ENCODE measurements at places on chromosomes 2 and 18.

GRCh38 chr18:24173997-24174396 lies 35.1 kb downstream of the CABYR start:
- DNase-seq: no peak

DNA sequence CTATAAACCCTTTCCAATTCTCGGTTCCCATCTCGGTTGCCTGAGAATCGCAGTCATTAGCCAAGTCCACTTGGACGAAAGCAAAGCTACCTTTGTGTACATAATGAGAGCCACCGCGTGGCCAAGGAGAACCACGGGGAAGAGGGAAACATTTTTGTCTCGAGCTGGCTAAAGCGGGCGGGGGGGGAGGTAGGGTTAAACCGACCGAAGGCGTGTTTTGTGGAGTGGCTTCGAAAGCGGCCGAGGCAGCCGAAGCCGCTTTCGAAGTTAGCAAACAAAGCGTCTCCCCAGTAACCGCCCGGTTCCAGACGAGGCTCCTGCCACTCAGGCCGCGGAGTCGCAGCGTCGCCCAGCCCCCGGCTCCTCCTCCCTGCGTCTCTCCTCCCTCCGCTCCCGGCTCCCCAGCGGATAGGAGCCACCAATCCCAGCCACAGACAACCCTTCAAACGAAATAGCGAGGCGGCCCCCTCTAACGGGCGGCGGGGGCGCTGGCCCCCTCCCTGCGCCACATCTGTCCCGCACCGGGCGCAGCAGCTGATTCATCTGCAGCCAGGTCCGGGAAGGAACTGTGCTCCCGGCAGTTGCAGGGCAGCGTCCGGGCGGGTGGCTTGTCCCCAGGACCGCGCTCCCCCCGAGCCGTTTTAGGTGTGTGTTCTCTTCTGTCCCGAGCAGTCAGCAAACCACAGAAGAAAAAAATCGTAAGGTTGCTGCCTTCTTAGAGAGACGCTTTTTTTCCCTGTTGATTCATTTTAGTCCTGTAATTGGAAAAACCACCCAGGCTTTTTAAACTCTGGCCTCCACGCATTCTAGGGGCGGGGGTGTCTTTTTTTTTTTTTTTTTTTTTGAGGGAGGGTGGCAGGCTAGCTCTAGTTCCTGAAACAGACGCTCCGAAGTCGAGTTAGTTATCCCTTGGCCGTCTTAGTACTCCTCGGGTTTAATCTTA lies 1.8 kb upstream of the TGIF1 start:
- no peak for DNase-seq

GRCh38 chr18:79681484-79682387 lies 2.1 kb downstream of the CTDP1 start:
- no peak for DNase-seq

- no peak for DNase-seq
Measured at GRCh38 chr2:228048838-228049490, 132.5 kb downstream of the SPHKAP start.

Data from AG04449 (cell line).